ENCODE measurements at places on chromosomes 5 and 9.

DNA sequence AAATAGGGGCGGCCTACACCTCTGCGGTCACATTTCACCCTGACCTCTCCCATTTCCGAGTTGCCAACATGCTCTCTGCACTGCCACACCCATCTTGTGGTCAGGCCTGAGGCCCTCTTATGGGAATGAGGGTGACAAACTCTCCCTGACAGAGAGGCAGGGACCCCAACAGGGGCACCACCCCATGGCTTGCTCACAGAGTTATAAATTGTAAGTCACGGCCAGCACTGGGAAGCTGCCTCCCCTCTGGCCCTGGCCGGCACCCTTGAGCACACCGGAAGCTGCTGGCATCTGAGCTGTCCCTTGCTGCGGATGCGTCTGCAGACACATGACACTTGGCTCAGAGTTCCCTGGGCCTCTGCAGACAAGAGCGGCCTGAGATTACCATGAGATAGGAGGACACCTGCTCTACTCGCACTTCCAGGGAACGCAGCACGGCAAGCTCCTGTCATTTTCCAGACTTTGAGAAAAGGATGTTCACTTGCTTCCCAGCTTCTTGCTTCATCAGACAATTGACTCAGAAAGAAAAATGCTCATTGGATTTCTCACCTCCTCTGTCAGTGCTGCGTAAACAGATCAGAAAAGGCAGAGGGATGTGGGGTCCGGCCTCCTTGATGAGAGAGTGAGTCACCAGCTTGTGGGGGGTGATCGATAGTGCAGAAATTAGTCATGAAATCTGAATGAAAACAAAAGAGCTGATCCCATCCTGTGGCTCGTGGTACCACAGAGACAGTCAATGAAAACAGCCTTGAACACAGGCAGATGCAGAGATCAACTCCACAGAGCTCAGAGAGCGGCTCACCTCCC, 269.8 kb downstream of the SYK start:
- peak; percentile 70 for DNase-seq

DNA sequence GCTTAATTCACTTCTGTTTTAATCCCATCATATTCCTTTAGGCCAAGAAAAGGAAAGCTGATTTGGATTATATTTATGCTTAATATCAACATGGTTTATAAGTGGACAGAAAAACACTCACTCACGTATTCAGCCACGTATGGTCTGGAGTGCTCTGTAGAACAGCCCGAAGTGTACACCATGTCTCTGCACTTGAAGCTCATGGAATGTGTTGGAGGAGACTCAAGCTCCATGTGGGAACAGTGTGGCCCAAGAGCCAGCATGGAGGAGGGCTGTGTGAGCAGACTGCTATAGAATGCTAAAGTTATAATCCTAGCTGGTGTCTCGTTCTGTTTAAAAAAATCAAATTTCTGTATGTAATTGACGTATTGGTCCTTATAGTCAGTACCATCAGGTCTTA, 32.9 kb downstream of the OTULINL start:
- no peak for DNase-seq

DNA sequence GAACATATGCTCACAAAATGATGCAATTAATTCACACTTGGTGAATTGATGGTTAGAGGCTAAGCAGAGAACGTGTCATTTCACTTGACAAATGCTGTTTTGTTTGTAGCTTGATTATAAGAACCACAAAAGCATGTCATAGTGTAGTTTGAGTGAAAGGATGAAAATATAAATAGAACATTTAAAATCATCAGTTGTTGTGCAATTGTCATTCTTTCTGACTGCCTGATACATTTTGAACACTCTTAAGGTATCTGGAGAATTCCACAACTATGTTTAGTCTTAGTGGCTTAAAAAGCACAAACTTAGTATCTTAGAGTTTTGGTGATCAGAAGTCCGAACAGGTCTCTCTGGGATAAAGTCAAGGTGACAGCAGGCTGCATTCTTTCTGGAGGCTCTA, 129.4 kb downstream of the BASP1 start:
- DNase-seq, result no peak

GRCh38 chr5:123814801-123815470, 303.0 kb downstream of the CSNK1G3 start:
- no peak for DNase-seq

- no peak for DNase-seq
Observed at GRCh38 chr9:96020300-96020791, 144.9 kb downstream of the ERCC6L2 start.

DNA sequence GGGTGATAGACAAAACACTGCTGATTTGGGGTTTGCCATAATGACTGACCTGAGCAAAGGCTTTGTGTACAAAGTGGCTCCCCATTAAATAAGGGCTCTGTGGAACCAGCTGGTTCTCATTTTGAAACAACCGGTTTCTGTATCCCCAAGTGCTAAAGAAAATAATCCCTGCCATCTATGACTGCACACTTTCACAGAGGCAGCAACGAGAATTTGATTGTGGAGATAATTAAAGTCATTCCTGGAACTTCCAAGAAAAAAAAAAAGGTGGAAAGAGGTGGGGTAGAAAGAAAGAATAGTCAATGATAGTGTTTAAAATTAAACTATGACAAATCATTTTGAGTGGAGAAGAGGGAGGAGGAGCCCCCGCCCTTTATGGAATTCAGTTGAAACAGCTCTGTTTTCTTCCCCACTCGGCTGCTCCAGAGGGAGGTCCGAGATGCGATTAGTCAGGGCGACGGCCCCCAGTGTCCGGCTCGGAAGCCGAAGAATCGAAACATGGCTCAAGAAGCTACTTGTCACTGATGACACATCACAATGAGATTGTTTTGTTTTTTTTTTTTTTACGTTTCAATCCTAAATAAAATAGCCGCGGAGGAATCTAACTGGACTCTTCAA, 38.4 kb downstream of the EBF1 start:
- DNase-seq, result no peak

- DNase-seq, result no peak
Observed at GRCh38 chr5:160685219-160685618, 166.8 kb downstream of the ATP10B start.

GRCh38 chr5:115575167-115576070, 26.9 kb downstream of the TICAM2 start:
- DNase-seq, result no peak

GRCh38 chr5:52997424-52997823, 8.3 kb downstream of the ITGA2 start:
- DNase-seq, result no peak

DNA sequence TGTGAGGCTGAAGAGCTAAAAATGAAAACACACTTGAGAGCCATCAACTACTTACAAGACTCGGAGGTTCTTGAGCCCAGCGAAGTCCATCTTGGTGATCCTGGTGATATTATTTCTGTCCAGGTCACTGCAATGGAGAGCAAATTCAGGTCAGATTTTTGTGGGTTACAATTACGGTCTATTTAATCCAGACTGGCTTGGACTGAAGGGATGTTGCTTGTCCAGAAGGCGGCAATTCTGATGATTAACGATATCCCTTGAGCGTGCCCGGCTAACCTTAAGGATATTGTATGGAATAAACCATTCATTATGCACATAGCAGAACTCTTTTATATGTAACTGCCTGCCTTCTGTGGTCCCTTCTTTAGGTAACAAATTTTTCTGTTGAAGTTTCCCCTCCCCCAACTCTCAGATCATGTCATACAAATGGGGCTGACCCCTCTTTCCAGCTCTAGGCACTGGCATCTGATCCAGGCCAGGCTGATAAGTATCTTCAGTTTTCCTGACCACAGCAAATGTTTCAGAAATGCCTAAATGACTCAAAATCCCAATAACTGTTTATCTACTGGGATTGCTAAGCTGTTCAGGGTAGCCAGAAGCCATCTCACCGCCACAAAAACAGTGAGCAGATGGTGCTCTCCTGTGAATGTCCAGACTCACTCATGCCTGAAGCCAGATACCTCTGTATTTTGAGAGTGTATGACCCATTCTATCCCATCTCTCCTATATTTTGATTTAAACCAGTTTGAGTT, 49.4 kb downstream of the SLIT3 start:
- DNase-seq, result no peak

DNA sequence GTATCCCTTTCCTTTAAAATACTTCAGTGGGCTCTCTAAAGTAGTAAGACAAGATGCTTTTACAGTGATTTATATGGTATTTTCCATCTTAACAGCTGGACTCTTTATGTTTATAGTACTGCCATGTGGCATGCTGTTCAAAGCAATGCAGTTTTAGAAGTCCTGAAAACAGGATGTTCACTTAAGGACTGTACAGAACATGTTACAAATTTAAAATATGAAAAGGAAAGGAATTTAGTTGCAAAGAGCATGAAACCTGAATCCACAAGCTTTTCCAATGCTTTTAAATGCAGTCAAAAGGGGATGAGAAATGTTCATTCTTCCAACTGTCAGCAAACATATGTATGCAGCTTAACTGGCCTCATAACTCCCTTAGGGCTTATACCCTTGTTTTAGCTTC, 580.2 kb downstream of the EFNA5 start:
- DNase-seq, result no peak

DNA sequence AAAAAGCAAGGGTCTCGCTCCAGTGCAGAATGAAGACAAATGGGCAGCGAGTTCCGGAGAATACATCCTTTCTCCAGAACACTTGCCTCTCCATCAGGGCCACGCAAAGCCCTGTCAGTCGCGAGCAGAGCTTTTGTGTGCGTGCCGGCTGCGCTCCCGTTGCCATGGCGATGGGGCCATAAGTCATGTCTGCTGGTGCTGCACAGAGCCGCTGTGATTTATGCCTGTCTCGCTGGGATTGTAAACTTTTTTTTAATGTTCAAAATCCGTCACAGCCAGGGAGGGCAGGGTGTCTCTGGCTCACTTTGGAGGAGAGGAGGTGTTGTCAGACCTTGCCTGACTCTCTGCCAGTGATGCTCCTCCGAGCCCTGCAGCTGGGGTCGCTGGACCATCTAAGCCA, 272.7 kb downstream of the TRIM32 start:
- no peak for DNase-seq

- no peak for DNase-seq
Observed at GRCh38 chr5:68447136-68447929, 231.8 kb downstream of the PIK3R1 start.

Measured in stimulated activated CD8-positive, alpha-beta memory T cell treated with anti-CD3 and anti-CD28 coated beads, Interleukin-15, amount 100 ng/mL, for 48 hours (primary cell).